ENCODE measurements at places on chromosomes 12 and 14.

DNA sequence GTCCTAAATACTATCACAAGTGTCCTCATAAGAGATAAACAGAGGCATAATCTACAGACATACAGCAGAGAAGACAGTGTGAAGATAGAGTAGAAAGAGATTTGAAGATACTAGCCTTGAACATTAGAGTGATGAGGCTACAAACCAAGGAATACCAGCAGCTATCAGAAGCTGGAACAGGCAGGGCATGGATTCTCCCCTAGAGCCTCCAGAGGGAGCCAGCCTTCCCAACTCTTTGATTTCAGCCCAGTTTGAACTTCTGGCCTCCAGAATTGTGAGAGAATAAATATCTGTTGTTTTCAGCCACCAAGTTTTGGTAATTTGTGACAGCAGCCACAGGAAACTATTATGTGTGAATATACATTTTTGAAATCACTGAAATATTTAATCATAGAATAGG, 47.2 kb downstream of the CCDC91 start:
- DNase-seq = no peak

DNA sequence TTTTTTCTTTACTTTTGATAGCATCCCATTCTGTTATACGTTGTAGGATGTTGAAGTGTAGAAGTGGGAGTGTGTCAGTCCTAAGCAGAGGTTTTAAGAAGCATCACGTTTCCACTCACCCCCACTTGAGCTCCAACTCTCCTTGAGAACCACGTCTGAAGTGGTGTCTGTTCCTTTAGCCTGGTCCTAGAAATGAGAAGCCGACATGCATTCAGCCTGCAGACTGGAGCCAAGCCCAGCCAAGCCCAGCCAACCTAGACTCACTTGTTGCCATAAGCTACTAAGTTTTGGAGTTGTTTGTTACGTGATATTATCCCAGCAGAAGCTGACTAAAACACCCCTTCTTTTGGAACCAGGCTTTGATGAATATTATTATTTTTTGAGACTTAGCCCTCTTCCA, 4.4 kb upstream of the ELK3 start:
- DNase-seq = no peak

- no peak for DNase-seq
Observed at GRCh38 chr14:33307691-33308251, 369.1 kb downstream of the NPAS3 start.

- DNase-seq = no peak
Observed at GRCh38 chr14:33762161-33762851, 188.6 kb downstream of the EGLN3 start.

DNA sequence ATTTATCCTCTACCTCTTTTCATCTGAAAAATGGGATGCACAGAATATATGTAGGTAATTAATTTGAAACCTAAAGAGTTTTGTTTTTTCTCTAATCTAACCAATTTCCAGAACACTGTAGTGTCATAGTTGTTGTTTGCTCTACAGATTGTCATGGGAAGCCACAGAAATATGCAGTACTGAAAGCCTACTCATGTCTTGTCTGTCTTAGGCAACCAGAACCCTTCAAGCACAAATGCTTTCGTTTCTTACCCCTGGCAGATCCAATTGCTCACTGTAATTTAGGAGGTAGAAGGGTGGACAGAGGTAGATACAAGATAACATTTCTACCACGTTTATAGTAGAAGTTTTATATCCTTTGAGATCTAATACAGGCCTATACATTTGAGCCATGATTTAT, 330.2 kb upstream of the NOVA1 start:
- no peak for DNase-seq

DNA sequence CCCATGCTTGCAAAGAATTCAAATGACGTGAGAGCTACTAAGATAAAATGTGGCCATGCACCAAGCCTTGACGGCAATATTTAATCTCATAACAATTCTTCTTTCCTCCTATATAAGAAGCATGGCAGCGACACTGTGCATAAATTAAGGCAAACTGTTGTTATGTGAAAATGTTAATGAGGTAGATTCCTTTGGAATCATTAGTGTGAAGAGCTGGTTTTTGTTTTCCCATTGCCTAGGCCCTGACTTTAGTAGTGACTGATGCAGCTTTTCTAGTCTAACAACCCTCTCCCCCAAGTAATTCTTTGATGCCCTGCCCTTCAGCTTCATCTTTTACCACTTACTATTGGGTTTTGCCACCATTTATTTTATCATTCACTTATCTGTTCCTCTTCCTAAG, 10.6 kb upstream of the PSEN1 start:
- no peak for DNase-seq

DNA sequence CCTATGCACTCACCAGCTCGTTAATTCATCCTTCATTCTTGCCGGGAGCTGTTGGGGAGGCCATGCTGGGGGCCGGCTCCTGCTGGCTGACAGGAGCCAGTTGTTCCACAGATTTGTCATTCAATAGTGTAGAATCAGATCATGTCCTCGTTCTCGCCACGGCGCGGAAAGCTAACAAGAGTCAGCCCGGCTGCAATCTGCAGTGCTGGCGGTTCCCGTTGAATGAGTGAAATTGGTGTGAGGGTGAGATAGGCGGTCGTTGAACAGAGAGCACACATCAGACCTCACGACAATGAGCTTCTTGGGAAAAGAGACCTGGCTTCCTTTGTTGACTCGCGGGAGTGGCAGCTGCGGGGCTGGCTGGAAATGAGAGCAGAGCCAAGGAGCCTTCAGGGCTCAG, 57.5 kb downstream of the KIF26A start:
- no peak for DNase-seq

- DNase-seq = no peak
Observed at GRCh38 chr12:24697295-24697694, 251.6 kb downstream of the BCAT1 start.

GRCh38 chr12:69355363-69356028, 4.0 kb upstream of the YEATS4 start:
- no peak for DNase-seq

- no peak for DNase-seq
Observed at GRCh38 chr14:92501891-92502351, 11.7 kb upstream of the RIN3 start.
